ENCODE measurements at places on chromosomes 13 and 19.

DNA sequence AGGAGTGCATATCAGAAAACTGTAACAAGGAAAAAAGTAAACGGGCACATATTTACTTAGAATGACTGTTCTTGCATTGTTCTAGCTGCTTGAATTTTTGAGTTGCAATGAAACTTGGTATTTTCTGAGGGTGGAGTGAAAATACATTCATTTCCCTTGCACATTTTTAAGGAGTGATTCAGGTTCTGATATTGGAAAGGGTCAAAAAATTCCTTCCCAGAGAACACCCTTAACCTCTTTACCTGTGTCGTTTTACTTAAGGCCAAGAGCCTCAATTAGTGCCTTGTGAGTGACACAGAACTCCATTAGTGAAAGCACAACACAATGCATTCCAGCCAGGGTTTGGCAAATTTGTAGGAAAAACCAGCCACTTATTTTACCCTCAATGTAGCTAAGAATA is 2.3 kb downstream of the ITGBL1 start:
- DNase-seq, result no peak

DNA sequence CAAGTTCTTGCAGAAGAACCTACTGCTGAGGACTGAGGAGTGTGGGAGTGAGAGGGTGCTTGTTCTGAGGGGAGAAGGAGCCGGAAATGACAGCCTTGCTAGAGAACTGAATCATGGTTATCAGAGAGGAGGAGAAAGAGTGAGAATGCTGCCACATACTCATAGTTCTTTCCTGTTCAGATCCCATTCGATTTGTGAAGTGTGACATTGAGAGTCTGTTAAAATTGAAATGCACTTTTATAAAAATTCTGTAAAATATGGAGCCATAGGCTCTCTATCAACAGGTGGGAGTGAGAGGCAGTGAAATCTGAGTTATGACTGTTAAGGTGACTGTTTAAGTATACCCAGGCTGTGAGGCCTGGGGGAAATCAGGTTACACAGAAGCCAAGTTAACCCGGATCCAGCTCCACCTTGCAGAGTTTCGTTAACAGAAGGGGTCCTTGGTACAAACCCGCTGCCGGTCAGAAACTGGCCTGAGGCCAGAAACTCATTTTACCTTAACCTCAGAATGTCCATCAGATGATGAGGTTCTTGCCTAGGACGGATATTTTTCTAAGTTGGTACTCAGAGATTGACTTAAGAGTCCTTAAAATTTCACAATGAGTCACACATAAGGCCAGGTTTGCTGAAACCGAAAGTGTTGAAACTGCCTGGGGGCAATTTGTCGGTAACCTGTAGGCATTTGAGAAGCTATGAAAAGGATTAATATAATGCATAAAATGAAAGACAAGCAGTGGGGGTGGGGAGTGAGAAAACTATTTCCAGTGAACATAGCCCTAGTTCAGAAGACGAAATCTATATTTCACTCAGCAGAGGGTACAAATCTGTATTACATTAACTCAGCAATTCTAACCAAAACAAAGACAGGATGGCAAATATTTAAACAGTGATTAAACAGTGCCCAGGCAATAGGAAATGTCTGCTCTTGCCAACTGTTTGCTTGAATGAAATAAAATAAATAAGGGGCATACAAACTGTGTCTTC is 350.5 kb downstream of the KCNRG start:
- no peak for DNase-seq

- no peak for DNase-seq
Measured at GRCh38 chr19:725461-726089, 16.8 kb downstream of the PALM start.

DNA sequence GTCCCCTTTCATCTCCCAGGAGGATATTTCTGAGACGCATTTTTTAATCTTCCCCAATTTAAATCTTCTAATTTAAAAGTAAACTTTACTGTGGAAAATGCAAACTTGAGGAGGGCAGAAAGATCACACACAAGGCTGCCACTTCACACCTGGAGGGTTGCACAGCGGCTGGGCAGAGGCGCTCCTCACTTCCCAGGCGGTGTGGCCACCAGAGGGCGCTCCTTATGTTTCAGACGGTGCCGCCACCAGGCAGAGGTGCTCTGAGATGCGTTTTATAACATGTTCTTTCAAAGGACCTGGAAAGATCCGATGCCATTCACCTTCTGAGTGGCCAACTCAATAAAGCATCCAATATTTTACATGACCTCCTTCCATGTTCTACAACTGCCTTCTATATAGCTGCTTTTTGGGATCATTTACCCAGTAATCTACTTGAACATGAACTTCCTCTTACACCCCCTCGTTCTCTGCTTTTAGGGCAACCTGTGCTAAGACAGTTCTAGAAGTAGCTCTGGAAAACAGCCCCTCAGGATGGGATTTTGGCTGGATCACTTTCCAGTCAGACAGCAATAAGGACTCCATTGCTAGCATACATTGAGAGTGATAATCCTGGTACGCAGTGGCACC is 14.8 kb upstream of the MTUS2 start:
- no peak for DNase-seq

- DNase-seq, result no peak
Measured at GRCh38 chr13:101576977-101577376, 124.5 kb downstream of the ITGBL1 start.

DNA sequence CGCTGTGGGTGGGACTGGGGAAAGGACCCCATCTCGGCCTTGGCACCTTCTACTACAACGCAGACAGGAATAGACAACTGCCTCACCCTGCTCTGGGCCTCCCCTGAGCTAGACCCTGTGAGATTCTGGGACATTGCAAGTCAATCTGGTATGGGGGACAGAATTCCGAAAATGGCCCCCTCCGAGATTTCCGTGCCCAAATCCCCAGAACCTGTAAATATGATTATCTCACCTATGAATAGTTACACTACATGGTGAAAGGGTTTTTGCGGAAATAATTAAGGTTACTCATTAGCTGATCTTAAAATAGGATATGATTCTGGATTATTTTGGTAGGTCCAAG is 618 bp upstream of the ZBTB45 start:
- no peak for DNase-seq

- no peak for DNase-seq
Measured at GRCh38 chr19:43774103-43774939, 6.5 kb downstream of the KCNN4 start.

- no peak for DNase-seq
Measured at GRCh38 chr19:18292810-18293641, 11.6 kb upstream of the JUND start.

DNA sequence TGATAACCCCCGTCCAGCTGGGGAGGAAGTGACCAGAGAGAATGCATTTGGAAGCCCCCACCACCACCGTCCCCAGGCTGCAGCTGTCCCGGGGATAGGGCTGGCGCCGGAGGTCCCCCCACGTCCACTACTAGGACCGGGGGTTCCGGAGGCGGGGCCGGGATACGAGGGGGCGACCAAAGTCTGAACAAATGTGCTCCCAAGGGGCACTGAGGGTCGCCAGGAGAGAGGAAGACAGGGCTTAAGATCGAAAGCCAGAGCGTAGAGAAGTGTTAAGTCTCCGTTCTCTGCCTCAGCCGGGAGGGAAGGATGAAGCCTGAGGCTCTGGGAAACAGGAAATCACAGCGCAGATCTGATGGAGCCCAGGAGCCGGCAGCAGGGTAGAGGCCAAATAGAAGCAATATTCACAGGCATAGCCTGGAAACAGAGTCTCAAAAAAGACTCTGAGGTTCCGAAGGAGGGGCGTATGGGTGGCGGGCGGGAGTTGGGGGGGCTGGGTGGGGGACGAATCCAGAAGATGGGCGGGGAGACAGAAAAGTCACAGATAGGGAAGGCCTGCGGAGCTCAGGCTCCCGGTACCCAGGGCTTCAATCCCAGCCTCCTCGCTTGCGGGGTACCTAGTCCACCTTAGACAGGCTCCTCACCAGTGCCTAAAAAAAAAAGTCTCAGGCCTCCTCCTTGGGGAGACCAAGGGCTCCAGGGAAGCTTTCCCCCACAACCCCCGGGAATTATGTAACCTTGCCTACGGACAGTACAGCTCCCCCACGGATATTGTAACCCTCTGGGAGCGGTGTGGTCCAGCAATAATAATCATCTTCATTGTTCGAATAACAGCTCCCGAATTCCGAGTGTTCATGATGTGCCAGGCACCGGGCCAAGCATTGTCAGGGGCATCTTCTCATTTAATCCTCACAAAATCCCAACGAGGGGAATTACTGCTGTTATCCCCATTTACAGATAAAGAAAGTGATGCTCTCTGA is 1.1 kb upstream of the ERF start:
- DNase-seq, result no peak

GRCh38 chr19:45156751-45157150 is 4.0 kb downstream of the NKPD1 start:
- DNase-seq, result no peak

DNA sequence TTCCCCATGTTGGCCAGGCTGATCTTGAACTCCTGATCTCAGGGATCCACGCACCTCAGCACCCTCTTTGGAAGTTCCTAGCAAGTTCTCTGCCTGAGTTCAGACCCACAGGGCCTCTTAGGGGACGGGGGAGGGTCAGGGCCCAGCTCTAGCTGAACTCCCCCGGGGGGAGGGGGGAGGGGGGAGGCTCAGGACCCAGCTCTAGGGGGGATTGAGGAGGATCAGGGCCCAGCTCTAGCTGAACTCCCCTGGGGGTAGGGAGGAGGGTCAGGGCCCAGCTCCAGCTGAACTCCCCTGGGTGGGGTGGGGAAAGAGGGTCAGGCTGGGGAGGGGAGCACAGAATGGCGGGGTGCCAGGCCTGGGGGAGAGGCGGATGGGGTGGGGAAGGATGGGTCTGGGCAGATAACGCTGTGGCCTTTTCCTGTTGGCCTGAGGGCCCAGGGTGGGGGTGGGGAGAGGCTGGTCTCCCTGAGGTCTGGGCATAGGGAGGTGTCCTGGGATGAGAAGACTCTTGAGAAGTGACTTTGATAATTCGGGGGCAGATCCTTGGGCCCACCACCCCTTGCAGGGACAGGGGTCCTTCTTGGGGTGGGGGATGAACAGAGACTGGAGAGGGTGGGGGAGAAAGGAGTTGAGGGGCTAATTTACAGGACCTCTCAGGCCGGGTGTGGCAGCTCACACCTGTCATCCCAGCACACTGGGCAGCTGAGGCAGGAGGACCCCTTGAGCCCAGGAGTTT is 5.5 kb upstream of the PTBP1 start:
- no peak for DNase-seq

GRCh38 chr19:35169221-35169995 is 14.9 kb downstream of the FXYD5 start:
- no peak for DNase-seq

DNA sequence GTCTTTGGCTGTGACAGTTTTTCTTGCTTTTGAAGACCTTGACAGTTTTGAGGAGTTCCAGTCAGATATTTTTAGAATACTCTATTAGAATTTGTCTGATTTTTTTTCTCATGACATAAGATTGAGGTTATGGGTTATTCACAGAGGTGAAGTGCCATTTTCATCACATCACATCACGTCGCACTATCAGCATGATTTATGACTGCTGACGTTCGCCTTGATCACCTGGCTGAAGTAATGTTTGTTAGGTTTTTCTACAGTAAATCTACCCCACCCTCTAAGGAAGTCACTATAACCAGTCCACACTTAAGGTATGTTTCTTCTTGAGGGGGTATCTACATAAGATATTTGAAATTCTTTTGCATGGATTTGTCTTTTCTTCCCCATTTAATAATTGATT is 169.7 kb downstream of the NDFIP2 start:
- DNase-seq, result no peak

DNA sequence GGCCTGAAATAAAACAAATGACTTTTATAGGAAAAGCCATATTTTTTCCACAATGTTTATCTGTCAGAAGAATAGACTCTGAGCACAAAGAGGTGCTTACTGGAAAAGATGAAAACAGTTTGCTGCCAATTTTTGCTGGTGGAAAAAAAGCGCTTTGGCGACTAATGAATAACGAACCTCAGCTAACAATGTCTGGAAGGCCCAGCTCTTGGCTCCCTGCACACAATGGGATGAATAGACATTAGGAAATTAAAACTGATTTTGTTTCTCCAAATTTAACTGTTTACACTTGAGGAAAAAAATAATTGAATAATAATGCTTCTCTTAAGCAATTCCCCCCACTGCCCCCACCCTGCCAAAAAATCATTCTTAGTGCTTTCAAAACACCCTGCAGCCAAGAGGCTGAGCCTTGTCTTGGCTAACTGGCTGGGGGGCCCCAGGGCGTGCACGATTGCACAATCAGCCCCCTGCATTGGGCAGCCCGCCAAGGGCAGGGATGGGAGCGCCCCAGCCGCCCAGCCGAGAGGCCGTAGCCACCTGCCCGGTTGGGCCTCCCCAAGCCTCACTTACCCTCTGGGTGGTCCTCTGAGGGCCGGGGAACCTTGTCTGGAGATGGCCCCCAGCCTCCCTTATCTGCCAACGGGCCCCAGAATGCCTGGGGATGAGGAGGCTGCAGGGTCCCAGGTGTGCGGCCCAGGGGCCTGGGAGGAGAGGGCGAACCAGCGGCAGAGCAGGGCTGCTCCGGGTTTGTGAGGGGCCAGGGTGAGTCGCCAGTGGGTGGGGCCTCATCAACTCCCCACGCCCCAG is 16.8 kb downstream of the CEBPG start:
- no peak for DNase-seq

GRCh38 chr13:40340368-40341095 is 325.9 kb downstream of the FOXO1 start:
- DNase-seq, result no peak

DNA sequence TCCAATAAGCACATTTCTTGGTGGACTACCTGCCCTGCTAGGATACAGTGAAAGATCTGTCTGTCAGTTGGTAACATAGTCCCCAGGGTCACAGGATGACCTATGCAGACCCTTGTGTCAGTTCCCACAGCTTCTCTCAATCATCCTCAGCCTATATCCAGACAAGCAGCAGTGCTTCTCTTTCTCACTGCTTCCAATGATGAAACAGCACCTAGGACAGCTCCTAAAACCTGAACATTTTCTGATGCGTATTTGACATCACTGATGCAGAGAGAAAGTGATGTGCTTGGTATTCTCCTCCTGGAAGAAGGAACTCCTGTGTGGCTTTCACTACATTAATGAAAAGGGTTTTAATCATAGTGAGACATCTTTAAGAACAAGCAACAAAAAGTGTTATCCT is 43.7 kb downstream of the ZNF557 start:
- DNase-seq, result no peak

GRCh38 chr19:15330801-15331418 is 1.4 kb downstream of the BRD4 start:
- DNase-seq, result no peak

DNA sequence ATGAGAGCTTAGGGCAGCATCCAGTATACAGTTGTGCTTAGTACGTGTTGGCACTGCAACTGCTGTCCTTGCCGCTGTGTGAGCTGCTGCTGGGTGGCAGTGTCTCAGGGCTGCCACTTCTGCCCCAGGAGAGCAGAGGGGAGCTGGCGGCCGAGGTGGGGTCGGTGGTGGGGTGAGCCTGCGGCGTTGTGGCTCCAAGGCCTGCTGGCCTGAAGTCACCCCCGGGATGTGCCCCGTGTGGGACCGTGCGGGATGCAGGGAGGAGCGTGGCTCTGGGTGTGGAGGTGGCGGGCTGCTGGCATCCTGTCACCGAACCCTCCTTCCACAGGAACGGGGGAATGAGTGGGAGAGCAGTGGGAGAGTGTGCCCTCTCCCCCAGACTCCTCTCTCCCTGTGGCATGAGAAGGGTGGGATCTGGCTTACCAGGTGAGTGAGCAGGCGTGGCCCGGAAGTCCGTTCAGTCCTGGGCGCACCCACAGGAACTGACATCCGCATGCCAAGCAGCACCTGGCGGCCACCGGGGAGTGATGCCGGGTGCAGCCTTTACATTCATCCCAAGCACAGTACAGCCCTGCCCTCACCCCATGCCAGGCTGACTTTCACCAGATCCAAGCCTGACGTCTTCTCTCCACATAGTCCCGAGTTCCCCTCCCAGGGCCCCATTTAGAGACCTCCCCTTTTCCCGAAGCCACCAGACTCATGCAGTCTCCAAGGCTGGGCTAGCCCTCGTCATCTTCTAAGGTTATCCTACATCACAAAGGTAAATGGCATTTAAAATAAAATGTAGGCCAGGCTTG is 26.6 kb downstream of the MCF2L start:
- no peak for DNase-seq

Measured in smooth muscle cell of the brain vasculature (primary cell).